ENCODE measurements at places on chromosomes 4 and X.

DNA sequence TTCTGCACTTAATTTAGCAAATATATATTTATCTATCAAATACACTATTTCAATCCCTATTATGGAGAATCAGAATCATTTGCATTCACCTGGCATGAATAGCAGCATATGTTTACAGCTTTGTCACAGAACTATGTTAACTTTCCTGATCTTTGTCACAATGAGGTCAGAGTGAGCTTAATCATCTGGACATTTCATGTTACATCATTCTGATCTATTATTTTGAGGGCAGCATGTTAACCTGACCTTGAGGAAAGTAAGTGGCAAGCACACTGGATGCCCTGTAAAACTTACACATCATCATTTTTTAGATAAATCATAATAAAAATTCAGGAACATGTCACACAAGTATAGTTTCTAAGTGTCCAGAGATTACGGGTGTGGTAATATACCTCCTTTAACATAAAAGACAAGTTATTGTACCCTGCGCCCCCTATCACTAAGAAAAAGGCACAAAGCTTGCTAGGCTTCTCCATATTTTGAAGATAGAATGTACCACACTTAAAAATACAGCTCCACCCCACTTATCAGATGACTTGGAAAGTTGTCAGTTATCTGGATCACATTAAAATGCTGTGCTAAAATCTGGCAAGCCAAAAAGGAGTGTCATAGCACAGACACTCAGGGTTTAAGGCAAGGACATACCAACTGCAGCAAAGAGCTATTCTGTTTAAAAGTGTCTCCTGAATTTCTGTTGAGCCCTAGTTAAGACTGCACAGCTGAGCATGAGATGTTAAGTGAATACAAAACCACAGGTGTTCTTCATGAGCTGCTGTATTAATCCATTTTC is 182.7 kb upstream of the FAT4 start:
- DNase-seq = no peak

- no peak for DNase-seq
These were observed 185.5 kb downstream of the MGST2 start for GRCh38 chr4:139851133-139851532.

DNA sequence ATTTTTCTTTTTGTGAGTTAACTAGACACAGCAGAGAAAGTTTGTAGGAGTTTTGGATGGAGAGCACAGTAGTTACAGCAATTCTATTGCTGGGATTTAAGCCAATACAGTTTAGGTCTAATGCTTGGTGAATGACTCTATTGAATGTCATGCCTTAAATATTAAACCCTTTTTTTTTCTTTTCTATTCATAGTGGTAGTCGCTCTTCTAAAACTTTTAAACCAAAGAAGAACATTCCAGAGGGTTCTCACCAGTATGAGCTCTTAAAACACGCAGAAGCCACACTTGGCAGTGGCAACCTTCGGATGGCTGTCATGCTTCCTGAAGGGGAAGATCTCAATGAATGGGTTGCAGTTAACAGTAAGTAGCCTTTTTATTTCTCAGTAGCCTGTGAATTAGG is 34.8 kb upstream of the DCK start:
- no peak for DNase-seq

DNA sequence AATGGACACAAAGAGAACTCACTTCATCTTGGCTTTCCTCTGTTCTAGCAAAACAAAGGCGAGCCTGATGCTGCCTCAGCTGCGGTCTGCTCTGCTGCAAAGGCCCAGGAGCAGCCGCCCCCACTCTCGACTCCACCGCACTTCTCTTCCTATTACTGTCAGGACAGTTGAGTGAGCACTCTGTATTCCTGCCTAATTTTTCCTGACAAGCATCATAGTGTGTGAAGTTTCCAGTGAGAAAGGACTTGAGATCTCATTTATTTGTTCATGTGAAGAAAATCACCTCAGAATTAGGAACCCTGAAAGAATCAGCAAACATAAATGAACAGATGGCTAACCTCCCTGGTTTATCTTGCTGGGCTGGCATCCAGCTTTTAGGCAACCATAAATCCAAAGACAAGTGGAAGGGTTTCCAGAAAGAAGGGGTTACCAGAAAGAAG is 15.6 kb downstream of the SCARB2 start:
- no peak for DNase-seq

- peak; percentile 35 for DNase-seq
These were observed 85.7 kb upstream of the MTM1 start for GRCh38 chrX:150482537-150483206.

DNA sequence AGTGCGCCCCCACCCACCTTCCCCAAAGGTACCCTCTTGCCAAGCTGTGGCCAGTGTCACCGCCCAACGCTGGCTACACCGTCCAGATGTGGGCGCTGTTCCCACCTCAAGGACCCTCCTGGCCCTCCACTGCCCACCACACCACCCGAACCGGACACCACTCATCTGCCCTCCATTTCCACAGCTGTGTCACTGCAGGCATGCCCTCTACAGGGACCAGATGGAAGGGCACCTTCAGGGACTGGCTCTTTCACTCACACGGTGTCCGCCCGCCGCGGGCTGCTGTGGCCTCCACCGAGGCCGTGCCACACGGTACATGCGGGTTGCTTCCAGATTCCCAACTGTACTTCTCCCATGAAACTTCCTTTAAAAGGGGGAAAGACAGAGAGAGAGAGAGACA is 87.7 kb downstream of the FAM53A start:
- DNase-seq = no peak

DNA sequence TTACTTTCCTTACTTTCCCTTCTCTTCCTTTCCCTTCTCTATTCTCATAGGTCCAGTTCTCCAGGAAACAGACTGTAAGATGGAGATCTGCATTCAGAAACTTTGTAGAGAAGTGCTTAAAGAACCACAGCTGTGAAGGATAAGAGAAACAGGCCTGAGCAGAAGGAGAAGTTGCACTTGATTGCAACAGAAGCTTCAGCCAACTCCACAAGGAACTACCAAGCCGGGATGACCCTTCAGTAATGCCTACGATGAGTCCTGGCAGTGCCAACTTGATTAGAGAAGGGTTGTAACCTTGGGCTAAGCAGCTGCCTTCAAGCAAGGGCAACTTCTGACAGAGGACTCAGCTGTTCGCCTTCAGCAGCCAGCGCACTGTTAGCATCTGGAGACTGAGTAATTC is 413.3 kb upstream of the RASGEF1B start:
- no peak for DNase-seq

DNA sequence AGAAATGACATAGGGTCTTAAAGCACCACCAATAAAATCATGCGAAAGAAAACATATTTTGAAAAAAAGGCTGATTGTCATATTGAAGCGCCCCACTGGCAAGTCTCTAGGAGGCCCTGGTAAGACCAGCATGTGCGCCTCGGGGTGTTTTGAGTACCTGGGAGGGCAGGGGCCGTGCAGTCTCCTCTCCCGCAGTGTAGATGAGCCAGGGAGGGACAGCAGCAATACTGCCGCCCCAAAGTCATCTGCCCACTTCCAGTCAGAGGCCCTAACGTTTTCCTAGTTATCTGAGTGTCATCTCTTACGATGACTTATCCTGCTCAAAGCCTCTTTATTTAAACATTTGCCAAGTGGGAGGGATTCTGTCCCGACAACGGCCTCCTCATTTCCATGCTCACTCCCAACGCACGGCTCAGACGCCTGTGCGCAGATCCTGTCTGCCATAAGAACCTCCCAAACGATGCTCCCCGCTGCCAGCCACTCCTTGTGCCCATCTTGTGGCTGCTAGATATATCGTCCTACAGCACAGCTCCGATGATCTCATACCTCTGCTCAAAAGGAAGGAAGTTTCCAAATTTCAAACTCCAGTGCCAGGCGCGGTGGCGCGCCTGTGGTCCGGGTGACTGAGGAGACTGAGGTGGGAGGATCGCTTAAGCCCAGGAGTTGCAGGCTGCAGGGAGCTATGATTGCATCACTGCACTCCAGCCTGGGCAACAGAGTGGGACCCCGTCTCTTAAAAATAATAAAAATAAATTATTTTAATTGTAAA is 17.2 kb upstream of the SCRG1 start:
- no peak for DNase-seq

DNA sequence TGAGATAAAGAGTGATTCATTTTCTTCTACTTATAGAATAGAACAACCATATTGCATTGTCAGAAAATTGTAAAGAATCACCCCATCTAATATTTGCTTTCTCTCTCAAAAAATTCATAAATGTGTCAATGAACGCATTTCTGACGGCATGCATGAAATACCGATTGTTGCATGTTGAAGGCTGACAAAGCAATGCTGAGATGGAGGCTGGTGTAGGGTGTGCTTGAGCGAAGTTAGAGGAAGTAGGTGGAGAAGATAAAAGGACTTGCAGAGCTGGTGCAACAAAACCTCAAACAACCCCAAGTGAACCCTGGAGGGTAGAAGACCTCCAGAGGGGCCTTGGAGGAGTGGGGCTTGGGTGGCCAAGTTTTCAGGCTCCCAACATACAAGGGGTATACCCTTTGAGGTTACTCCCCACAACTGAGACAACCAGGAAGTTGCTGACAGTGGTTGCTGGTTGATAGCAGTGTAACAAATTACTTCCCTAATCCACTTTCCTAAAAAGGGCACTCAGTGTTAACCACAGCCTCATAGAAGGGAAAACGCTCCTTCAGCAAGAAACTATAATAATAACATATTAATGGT is 452.7 kb downstream of the NLGN4X start:
- DNase-seq = no peak

GRCh38 chr4:98996056-98996764 is 689 bp downstream of the METAP1 start:
- DNase-seq = peak; percentile 55

DNA sequence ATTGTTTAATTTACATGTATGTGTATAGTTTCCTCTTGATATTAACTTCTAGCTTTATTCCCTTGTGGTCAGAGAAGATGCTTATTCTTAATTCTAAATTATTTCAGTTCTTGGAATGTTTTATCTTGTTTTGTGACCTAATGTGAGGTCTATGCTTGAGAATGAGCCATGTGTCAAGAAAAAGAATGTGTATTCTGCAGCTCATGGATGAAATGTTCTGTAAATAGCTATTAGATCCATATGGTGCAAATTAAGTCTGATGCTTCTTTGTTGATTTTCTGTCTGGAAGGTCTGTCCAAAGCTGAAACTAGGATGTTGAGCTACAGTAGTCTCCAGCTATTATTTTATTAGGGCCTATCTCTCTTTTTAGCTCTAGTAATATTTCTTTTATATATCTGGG is 187.3 kb upstream of the RASGEF1B start:
- DNase-seq = no peak

Data from foreskin keratinocyte (primary cell).